ENCODE measurements at places on chromosomes 4 and X.

- no peak for DNase-seq
These were observed 195.6 kb upstream of the TACR3 start for GRCh38 chr4:103915224-103915869.

GRCh38 chr4:87038837-87039615 lies 104.2 kb downstream of the AFF1 start:
- no peak for DNase-seq

- no peak for DNase-seq
These were observed 10.9 kb upstream of the PORCN start for GRCh38 chrX:48497871-48498270.

DNA sequence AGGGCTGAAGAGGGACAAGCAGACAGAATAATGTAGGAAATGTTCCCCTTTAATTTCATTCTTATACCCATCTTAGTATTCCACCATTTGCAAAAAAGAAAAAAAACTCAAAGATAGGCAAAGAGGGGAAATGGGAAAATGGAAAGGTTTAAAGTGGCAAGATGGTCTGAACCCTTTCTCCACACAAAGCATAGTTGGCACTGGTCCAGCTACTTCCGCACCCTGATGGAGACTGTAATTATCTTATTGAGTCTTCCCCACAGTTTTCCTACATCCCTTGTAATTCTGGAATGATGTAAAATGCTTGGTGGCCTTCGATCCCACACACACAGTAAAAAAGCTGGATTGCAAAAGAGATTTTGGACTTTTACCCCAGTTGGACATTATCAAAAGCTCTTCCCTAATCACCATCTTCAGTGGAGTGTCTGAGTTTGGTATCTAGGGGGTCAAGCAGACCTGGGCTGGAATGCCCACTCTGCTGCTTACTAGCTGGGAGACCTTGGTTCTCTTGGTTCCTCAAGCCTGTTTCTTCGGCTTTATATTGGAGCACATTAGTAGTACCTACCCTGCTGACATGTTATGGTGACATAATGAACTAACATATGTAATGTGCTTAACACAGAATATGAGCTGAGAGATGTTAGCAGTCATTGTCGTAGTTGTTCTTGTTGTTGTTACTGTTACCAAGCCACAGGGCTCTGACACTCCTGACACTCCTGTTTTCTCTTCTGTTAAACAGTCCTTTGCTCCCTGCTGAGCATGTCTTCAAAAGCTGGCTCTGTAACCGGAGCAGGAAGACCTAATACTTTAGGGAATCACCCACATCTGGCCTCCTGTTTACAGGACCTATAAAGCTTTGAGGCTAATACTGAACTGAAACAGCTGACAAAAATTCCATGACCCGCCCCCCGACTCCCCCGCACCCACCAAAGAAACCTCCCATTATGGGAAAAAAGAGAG lies 4.7 kb downstream of the SRPX2 start:
- no peak for DNase-seq

- DNase-seq: no peak
These were observed 6.4 kb downstream of the ENOPH1 start for GRCh38 chr4:82436780-82437179.

DNA sequence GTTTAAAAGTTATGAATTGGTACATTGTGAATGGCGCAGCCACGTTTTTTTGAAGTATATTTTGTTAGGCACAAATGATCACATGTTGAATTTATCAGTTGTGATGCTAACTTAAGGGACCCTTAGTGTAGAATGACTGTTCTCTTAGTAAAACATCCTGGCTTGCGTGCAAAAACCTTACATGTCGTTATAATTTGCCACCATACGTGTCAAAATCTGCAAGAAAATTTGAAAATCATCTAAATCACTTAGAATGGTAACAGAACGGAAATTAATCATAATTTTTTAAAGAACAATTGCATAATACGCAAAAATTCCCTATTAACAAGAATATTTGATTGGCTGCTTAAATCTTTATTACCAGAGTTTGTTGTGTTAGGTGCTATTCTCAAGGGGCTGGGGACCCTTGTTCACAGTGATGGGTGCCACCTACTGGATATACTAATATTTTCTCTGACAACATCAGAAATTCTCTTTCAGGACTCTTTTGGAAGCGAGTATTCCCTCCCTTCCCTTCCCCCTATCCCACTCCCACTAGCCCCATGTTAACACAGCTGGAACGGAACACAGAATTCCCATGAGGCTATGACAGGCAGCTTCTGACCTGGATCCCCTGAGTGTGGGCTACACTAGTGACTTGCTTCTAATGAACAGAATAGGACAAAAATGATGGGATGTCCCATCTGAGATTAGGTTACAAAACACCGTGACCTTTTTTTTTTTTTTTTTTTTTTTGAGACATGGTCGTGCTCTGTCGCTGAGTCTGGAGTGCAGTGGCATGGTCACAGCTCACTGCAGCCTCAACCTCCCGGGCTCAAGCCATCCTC lies 71.8 kb downstream of the SUPT20HL2 start:
- DNase-seq: no peak

DNA sequence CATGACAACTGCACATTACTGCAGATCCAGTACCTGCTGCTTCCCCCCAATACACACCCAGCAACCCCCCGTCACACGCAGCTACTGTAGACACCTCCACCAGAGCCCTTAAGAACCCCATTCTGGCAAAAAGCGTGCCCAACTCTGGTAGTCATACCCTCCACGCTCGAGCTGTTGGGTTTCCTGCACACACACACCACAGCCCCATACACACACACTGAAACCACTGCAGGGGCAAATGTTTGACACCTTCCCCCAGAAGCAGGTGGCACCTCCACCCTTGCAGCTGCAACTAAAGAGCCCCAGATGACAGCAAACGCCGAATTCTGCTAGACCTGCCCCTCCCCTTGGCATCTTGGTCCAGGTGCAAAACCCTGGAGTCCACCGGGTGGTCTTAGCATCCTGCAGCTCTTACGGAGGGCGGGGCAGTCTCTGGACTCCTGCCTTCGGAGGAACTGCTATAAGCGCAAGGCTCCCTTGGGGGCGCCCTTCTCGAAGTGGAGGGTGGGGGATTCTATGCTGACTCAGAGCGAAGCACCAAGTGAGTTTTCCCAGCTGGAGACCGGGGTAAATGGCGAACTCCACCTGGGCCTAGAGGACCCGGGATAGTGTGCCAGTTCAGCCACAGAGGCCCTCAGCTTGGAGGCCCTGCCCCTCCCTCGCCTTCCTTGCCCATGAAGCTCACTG lies 1.5 kb downstream of the FRMPD3 start:
- DNase-seq: peak; percentile 35

- no peak for DNase-seq
These were observed 94.4 kb upstream of the ADRA2C start for GRCh38 chr4:3671571-3672464.

- peak; percentile 34 for DNase-seq
These were observed 8.1 kb downstream of the MBNL3 start for GRCh38 chrX:132480581-132481203.

DNA sequence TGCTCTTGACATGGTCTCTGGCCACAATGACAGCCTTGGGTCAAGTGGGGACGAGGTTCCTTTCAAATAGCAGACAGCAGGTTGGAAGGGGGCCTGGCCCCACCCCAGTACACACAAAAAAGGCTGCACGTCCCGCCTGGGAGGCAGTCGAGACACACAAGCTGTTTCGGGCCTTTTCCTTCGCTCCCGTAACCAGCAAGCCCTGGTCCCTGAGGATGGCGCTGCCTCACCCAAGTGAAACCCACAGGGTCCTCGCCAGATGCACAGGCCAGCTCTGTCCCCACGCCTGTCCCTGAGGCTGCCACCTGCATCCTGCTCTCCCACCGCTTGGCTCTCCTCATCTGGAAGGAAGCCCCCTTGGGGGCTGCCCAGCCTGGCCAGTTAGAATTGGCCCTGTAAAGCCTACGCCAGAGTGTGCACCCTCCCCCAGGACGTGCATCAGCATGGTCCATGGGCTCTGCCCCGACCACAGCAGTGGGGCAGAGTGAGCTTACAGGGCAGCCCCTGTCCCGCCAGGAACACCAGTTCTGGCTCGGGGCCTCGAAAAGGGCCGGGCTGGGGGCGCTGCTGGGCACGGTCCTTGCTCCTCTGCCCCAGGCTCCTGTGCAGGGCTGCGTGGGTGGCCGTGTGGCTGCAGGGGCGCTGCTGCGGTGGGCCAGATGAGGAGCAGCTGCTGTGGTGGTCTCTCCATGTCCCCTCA lies 2.0 kb downstream of the CPLX1 start:
- no peak for DNase-seq

- peak; percentile 48 for DNase-seq
These were observed 339 bp downstream of the CUL4B start for GRCh38 chrX:120560405-120560841.

DNA sequence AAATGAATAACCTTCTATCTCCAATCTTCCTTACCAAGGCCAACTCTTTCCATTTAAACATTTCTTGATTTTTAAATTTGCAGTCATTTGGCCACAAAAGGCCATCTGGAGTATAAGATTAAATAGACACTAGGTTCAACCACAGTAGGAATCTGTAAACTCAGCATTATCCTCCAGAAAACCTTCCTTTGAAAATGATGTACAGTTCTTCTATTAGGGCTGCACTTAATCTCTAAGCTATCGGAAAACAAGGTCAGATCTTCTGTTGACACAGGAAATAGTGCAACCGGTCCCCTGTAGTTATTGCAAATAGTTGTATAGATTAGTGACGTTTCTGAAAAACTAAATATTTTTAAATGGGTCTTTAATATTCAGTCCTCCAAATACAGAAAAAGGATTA lies 359.0 kb upstream of the ATOH1 start:
- DNase-seq: no peak

DNA sequence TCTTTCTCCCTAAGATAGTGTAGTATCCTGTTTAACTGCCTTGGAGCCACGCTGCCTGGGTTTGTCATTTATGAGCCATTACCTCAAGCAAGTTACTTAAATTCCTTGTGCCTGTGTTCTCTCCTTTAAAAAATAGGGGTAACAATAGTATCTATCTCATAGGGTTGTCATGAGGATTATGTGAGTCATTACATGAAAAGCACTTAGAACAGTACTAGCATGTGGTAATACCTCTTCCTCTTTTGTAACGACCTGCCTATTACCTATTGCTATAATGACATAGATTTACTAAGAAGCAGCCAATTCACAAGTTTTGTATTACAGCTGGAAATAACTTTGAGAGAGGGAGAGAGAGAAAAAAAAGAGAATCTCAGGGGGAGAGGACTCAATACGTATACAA lies 834.7 kb downstream of the RAPGEF2 start:
- DNase-seq: no peak

- no peak for DNase-seq
These were observed 1072.3 kb downstream of the RAPGEF2 start for GRCh38 chr4:160175064-160175643.

- no peak for DNase-seq
These were observed 1.4 kb upstream of the MAGED1 start for GRCh38 chrX:51891821-51892551.

DNA sequence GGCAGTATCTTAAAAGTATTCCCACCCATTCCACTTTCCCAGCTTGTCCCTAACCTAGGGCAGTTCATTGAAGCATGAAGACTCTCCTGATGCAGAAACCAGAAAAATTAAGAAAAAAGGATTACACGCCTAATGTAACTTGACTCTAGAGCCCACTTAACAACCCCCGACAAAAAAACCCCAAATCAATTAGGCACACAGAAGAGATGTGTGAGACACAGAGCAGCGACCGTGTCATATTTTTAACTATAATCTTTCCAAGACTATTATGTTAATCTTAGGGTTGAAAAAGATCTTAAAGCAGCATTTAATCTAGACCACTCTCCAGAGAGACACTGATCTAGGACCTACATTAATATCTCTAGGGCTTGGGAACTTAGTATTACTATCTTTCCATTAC lies 1.3 kb downstream of the YTHDC1 start:
- DNase-seq: no peak

DNA sequence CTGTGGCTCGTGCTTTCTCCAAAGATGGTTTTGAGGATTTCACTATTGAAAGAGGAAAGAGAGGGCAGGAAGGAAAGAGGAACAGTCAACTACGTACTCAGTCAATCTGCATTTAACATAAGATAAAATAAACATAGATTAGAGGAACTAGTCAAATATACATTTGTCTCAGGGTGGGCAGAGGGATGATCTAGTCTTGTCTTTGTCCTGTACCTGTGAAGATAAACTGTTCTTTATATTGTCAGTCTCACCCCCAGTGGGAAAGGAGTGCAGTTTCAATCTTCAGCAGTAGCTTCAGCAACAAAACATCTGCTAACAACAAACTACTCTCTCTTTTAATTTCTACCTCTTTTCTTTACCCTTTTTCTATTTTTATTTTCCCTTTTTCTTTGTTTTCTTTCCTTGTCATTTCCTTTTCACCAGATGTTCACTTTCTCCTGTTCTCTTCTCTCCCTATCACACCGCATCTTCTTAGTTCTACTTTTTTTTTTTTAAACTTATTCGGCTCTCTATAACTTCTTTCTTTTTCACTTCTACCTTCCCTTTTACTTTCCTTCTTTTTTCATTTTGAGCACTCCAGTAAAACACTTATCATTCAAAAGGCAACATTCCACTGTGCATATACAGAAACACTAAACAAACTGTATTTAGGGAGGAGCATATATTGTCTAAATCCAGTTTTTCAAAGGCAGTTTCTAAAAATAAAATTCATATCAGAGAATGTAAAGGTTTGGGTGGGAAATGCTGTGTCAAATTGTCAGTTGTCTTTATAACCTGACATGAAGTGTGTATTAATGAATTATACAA lies 51.4 kb upstream of the GUCY1A1 start:
- DNase-seq: no peak

DNA sequence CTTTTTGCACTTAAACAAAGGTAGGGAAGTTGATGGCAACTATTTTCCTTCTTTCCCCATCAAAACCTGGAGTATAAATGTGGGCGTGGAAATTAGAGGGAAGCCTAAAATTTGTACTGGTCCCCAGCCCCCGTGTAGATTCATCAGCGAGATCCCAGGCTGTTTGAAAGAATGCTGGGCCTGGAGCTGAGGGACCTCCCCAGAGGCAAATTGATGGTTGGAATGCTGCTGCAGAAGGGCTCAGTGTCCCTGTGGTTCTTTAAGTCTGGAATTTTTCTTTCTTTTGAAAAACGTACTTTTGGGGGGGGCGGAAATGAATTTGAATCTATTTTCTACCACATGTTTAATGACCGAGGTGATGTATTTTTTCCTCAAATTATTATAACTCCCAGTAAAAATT lies 197.2 kb downstream of the CBR4 start:
- no peak for DNase-seq

DNA sequence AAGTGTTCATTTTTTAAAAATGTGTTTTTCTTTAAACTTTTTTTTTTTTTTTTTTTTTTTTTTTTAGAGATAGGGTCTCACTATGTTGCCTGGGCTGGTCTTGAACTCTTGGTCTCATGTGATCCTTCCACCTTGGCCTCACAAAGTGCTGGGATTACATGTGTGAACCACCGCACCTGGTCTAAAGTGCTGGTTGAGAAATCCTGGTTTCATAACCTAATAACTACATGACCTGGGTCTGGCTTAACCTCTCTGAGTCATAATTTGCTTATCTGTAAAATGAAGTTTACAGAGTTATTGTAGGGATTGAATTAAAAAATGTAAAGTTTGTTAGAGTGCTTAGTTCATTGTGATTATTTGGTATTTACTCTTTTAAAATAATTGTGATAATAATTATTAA lies 5.2 kb downstream of the HSD17B13 start:
- DNase-seq: no peak

GRCh38 chr4:108646706-108647105 lies 3.7 kb upstream of the OSTC start:
- no peak for DNase-seq

- no peak for DNase-seq
These were observed 9.5 kb downstream of the ASB5 start for GRCh38 chr4:176259330-176260090.

All from stimulated activated CD8-positive, alpha-beta memory T cell treated with anti-CD3 and anti-CD28 coated beads, Interleukin-4, amount 100 ng/mL, for 48 hours (primary cell).